ENCODE measurements at places on chromosomes 12 and 14.

DNA sequence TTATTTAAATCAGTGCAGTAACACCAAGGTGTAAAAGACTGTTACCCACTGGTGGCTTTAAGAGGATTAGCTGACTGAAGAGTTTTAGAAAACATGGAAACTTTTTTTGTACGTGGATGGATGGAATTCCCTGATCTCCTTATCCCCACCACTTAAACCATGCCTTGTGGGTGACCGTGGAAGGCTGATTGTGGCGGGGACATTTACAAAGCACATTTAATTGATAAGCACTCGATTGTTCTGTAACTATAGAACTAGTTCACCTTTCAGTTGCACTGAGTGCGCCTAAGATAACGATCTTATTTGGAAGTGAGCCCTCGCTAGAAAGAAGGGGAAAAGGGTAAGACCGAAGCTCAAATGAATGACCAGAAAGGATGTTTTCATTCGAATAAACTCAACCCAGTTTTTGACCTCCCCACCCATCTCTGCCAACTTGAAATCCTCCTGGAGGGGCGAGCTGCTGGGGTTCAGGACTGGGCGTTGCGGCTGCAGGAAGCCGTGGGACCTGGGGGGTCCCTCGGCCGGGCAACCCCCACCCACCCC is 688 bp upstream of the RASSF3 start:
- peak; percentile 38 for DNase-seq

GRCh38 chr12:130878193-130879185 is 6.6 kb downstream of the RAN start:
- no peak for DNase-seq

- no peak for DNase-seq
These were observed 8.5 kb downstream of the ZFYVE21 start for GRCh38 chr14:103724116-103724515.

DNA sequence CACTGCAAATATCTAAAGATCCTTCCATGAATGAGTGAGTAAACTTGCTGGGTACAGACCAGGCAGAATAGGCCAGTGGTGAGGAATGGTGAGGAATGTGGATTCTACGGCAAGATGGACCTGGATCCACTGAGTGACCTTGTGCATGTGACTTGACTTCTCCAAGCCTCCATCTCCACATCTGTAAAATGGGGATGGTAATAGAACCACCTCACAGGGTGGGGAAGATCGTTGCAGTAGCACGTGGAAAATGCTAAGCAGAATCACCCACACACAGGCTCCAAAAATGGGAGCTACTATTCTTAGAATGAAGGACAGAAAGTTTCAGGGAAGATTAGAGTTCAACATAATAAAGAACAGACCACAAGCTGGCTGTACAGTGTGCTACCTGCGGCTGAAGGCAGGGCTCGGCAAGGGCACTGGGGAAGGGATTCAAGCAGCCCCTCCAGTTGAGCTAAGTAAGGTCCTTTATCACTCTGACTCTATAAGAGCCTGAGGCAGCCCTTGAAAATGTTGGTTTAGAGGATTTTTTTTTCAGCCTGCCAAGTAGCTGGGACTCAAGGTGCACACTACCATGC is 47.5 kb downstream of the ACTN1 start:
- DNase-seq, result no peak

DNA sequence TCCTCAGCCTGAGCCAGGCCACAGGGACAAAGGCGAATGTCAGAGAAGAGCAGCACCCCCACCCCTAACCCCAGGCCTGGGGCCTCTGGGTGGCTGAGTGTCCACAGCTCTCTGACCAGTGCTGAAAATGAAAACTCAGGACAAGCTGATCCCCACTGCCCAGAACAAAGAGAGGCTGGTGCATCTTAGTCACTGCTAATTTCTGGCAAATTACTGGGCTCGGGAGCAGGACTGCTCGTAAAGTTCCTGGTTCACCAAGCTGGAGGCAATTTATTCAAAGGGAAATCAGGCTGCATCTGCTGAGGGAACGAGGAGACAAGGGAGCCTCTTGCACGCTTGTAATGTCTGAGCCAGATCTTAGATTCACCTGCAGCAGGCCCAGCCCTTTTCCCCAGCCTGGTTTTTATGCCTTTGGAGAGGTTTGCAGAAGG is 43.2 kb downstream of the CALM1 start:
- no peak for DNase-seq

GRCh38 chr12:98653866-98654493 is 8.9 kb downstream of the APAF1 start:
- DNase-seq, result peak; percentile 63

DNA sequence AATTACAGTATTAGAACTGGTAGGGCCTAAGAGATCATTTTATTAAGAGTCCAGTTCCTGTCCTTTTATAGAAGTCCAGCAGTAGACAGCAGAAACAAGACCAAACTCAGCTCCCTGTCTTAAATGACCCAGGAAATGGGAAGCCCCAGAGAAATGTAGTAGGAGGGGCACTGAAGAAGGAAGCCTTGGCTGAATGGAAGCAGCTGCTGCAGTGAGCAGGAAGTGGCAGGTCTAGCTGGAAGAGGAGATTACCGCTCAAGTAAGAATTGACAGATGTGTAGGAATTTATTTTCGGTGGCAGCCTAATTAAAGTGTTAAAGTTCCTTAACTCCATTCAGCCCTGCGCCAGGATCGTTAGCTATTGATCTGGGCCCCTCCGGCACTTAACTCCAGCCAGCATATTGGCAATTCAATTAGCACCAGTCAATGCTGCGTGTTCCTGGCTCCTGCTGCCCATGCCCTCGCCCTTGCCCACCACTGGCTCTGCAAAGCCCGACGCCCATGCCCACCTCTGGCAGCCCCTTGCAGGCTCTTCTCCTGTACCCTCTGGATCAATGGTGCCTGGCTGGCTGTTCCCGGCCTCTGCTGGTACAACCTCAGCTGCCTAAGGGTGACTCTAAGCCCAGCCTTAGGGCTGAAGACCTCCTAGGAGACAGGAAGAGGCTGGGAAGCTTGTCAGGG is 21.1 kb downstream of the ZFHX2 start:
- DNase-seq, result no peak

- DNase-seq, result no peak
These were observed 67.1 kb upstream of the DCN start for GRCh38 chr12:91249518-91250272.

- DNase-seq, result no peak
These were observed 110.3 kb downstream of the GCH1 start for GRCh38 chr14:54792288-54792687.

GRCh38 chr14:67674480-67675218 is at the start of gene VTI1B:
Gene VTI1B, minus strand, starts transcription at chr14:67674632. Its CDS starts 143 bp downstream, at chr14:67674489.
- DNase-seq, result peak; percentile 64

GRCh38 chr12:123089140-123089539 is 61.8 kb downstream of the PITPNM2 start:
- no peak for DNase-seq

DNA sequence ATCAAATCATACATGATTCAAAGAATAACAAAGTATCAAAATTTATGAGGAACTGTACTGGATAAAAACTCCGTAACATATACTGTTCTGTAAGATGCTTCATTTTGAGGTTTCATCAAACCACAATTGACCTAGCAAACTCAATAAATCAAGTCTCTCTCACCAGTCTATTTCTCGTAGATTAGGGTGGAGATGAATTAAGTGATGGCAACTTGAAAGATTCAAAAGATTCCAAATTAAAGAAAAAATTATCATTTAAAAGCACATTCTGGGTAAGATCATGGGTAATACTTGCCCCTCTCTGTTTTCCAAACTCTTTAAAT is 74.4 kb downstream of the PAPLN start:
- no peak for DNase-seq

GRCh38 chr14:102738373-102739189 is 38.7 kb upstream of the TRAF3 start:
- no peak for DNase-seq

- no peak for DNase-seq
These were observed 100.6 kb downstream of the DACT1 start for GRCh38 chr14:58738189-58738836.

DNA sequence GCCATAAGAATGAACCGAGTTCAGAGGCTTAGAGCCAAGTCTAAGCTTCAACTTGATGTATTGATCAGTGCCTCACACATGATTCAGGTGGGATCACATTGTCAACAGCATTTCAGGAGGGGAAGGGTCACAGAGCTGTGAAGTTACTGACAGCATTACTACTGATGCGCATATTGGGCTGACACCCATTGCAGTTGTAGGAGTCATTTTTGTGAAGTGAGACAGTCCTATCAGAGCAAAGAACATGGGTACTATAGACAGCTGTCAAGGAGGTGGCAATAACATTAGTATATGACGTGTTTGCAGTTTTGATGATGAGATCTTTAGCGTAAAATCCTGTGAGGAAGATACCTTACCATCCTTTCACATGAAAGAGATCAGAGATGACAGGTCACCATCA is 206.0 kb upstream of the RBM19 start:
- no peak for DNase-seq

DNA sequence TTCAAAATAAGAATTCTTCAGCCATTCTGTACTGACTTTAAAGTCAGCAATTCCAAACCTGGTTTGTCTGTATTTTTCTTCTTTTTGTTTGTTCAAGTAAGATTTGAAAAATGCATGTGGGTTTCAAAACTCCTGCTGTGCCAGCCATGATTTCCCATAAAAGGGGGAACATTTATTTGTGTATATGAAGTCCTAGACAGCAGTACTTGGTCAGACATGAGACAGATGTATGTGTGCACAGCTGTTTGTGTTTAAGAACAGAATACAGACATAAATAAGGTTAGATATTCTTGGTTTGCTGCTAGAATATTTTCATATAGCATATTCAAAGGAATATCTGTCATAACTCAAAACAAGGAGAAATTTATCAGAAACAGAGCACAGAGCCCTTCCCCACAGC is 236.0 kb downstream of the ADAMTS20 start:
- DNase-seq, result no peak

- DNase-seq, result no peak
These were observed 15.8 kb upstream of the STAB2 start for GRCh38 chr12:103571286-103571685.

GRCh38 chr12:9333161-9333560 is 125.0 kb upstream of the PZP start:
- no peak for DNase-seq

DNA sequence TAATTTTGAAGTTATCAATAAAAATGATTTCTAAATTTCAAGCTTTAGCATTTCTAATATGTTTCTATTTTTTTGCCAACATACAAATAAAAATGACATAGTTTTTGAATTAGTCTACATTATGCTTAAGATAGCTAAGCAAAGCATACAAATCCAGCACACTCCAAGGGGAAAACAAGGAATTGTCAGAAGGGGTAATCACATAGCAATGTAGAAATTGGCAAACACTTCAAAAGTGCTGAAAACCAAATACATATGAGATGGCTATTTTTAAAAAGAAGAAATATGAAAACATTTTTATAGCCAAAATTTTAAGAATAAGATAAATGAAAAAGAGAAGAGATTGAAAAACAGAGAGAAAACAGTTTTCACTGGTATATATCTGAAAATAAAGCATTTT is 308.0 kb downstream of the SLC6A15 start:
- DNase-seq, result no peak

DNA sequence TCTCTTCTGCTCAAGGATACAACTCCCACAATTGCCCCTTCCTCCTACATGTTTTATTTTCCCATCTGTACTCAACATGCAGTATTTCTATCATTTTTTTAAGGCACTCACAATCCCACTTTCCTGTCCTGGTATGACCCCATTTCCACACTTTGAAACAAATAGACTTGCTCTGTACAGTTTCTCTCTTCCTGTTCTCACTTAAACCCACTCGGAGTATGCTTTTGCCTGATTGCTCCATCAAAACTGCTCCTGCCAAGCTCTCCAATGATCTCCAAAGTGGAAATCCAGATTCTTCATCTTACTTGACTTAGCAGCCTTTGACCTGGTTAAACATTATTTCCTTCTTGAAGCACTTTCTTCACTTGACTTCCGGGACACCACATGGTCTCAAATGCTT is 384.5 kb downstream of the SEC23A start:
- no peak for DNase-seq

DNA sequence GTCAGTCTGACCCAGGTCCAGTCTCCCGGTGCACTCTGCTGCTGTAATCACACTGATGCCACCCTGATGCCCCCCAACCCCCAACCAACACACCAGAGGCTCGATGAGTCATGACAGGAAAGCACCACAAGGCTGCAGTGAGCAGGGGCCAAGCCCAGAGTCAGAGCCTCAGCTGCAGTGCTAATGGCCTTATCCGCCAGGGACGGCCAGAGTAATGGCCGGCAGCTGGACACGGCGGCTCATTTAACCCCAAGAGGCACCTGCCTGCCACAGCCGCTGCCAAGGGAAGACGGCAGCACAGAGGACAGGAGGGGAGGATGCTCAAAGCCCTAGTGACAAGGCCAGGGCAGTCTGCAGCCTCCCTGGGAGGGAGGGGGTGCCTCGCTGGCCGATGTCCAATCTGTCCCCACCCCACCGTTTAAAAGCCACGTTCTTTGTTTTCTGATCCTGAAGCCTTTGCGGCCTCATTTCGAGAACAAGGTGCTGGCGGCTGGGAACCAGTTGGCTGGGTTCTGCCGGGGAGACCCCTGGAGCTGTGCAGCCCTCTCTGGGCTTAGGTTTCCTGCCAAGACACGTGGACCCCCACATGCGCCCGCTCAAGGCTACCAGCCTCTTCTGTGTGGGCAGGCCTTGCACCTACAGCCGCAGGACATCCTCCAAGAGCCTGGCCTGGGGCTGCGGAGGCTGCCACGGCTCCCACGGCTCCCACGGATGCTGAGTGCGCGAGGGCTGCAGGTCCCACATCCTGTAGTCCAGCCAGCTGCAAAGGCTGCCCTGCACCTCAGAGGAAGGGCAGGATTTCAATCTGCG is 13.1 kb downstream of the CCDC85C start:
- DNase-seq, result no peak

DNA sequence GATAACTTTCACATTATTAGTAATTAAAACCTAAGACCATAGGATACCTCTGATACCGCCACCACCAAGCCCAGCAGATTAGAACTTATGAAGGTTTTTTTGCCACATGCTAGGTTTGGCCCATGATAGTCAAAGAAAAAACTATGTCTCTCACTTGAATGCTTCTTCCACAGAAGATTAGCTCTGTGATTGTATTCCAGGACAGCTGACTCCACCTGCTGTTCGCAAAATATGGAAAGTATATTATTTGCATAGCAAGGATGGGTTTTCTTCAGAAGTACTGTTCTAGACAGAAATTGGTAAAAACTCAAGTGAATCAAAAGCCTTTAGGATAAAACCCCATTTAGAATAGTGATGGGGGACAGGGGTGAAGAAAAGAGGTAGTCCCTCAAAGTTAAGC is 42.2 kb downstream of the PPFIBP1 start:
- DNase-seq, result no peak

DNA sequence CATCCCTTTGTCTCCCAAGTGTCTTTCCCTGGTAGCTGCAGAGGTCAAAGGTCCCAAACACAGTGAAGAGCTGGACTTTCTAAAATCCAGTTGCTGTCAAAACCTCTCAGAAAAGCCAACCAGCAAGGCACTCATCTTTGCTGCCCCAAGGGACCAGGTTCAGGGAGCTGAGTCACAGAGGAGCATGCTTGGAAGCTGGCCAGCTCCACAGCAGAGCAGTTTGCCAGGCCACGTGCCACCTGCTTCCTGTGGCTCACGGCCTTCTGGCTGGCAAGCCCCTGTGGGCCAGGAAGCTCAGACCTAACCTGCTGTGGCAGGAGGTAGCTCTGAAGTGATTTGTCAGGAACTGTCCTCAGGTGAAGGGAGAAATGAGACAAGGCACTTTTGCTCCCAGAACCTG is 3.6 kb downstream of the ISCU start:
- DNase-seq, result peak; percentile 75

Data from CD4-positive, alpha-beta T cell treated with Interleukin-4 for 4 hours (primary cell).